Activated CD4-positive, alpha-beta memory T cell treated with anti-CD3 and anti-CD28 coated beads for 36 hours (primary cell): ENCODE measurements at places on chromosomes 5 and 9.

- DNase-seq = no peak
Measured at GRCh38 chr9:100641166-100641565, 63.3 kb downstream of the CAVIN4 start.

DNA sequence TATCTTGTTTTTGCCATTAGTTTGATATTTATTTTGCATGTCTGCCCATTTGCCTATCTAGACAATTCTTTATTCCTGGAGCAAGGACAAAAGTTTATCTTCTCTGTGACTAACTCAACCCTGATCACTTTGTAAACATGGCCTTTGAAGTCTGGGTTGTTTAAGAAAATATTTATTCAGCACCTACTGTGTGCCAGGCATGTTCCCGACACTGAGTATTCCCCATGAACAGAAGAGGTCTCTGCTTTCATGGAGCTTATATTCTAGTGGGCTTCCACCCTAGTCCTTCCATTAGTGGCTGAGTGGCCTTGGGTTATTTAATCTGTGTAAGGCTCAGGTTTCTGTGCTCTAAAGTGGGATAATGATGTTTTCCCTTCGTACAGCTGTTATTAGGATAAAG lies 49.7 kb downstream of the SEMA6A start:
- DNase-seq = no peak

GRCh38 chr9:8133606-8134005 lies 334.0 kb upstream of the DMAC1 start:
- no peak for DNase-seq

DNA sequence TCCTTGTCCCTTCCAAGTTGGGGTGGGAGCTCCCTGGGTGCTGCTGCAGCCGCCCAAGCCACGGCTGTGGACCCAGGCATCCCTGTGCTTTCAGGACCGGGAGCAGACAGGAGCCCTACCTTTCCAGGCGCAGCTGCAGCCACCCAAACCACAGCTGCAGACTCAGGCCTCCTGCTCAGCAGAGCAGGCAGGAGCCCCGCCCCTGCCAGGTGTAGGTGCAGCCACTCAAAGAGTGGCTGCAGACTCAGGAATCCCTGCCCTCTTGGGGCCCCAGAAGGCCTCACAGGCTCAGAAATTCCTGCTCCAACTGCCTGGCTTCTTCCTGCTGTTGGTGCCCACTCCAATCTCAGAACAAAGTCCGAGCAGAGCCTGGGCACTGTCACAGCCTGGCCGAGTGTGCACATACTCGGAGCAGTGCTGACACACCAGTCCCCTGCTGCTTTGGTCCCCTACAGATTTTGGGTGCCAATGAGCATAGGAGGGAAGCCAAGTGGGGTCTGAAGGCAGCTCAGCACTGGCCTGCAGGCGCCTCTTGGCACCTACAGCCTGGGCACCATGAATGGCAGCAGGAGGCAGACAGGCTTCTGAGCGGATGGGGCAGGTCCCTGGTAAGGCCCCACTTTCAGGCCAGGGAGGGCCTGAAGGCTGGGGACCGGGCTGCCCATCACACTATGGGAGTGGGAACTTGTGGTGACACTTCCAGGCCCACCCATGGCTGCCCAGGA lies 6.0 kb upstream of the TESK1 start:
- no peak for DNase-seq
